Activated CD4-positive, alpha-beta T cell treated with anti-CD3 and anti-CD28 coated beads for 4 hours (primary cell): ENCODE measurements at places on chromosomes 4 and X.

DNA sequence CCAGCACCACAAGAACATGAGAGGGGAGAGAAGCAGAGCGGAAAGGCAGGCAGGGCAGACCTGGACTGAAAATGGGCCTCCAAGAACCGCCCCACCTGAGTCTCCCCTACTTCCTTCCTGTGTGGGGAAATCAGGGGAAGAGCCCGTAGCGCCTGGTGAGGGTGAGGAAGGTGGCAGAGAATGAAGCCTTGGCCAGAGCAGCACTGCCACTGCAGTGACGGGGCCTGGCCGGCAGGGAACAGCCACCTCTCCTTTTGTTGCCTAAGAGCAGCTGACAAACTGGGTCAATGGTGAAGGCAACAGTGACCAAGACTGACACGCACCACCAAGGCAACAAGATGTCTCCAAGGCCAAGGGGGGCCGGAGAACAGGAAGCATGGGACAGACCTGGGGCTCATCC, 58.4 kb upstream of the CBR4 start:
- DNase-seq: no peak

GRCh38 chrX:20205927-20206708, 60.6 kb downstream of the RPS6KA3 start:
- no peak for DNase-seq

- no peak for DNase-seq
Measured at GRCh38 chr4:55733932-55734331, 85.7 kb upstream of the EXOC1L start.

GRCh38 chrX:20666331-20666730, 399.6 kb upstream of the RPS6KA3 start:
- DNase-seq: no peak

DNA sequence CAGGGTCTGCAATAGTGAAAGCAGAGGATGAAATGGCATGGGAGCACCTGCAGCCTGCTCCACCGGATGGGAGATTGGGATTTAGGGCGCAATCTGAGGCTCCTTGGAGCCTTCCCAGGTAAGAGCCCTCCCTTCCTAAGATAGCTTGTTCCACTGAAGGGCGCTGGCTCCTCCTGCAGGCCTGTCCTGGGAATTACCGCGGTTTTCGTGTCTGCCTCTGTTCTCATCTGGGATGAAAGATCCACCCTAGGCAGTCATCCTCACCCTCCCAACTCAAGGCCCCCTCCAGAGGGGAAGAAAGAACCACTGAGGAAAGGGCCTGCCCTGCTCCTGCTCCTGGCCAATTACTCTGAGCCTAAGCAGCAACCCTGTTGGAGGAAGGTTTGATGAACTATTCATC, 547.5 kb downstream of the SMARCA1 start:
- no peak for DNase-seq
